Urinary bladder (tissue), 4 donors: ENCODE measurements at places on chromosomes 7 and 10. TPM values are rescaled to one million over a fixed set of nuclear protein-coding genes. Genes with fewer than 3 reads are reported as not detected.

HMX3 gene
- not detected for total RNA-seq

CELF2 gene
- 52.7 TPM for total RNA-seq

SH2B2 gene
- total RNA-seq = 1.8 TPM

- DNase-seq = no peak
These were observed 166.4 kb upstream of the TNRC18 start for GRCh38 chr7:5589819-5590595.

- DNase-seq = no peak
These were observed 200.9 kb downstream of the AUTS2 start for GRCh38 chr7:69799048-69799697.

GRCh38 chr10:123636598-123637325 is 29.4 kb upstream of the GPR26 start:
- DNase-seq = no peak
